ENCODE measurements at places on chromosomes 13 and 19. TPM values are rescaled to one million over a fixed set of nuclear protein-coding genes. Genes with fewer than 3 reads are reported as not detected.

C1QTNF9 gene
- 0.23 TPM for total RNA-seq

C19orf85 gene
- total RNA-seq = not detected

MIA gene
- 1.6 TPM for total RNA-seq

JSRP1 gene
- total RNA-seq = not detected

ELSPBP1 gene
- not detected for total RNA-seq

ZNF211 gene
- total RNA-seq = 30.7 TPM

SLC10A2 gene
- not detected for total RNA-seq

DMKN gene
- 15.5 TPM for total RNA-seq

ZIC2 gene
- 21.7 TPM for total RNA-seq

SH2D3A gene
- total RNA-seq = 8.5 TPM
